PC-9 (cell line): ENCODE measurements at places on chromosomes 7 and 10. TPM values are rescaled to one million over a fixed set of nuclear protein-coding genes. Genes with fewer than 3 reads are reported as not detected.

Gene ZNF518A
- 11.4 and 12.6 TPM in 2 replicates for total RNA-seq

Gene EBF3
- not detected in 2 replicates for total RNA-seq

Gene CHST3
- 21.3 and 23.3 TPM in 2 replicates for total RNA-seq

Gene PON1
- total RNA-seq = not detected in 2 replicates

DNA sequence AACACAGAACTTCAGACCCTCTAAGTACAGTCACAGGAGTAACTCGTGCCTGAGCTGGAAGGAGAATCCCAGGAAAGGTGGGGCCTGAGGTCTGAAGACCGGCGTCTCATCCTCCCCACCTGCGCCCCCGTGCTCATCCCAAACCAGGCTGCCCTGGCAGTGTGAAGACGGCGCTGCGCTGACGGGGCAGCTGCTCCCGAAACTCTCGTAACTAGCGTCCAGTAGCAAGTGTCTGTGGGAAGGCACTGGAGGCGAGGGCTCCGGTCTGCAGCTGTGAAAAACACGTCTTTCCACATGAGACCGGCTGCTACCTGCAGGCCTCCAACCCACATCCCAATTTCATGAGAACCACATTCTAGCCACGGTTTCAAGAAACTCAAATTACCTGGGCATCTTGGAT lies 136.6 kb upstream of the RNF32 start:
- no peaks in the 10 kb centered on the region for H3K36me3 ChIP-seq
- no peak overlapping the region for H3K4me3 ChIP-seq
- no peak overlapping the region for H3K27ac ChIP-seq

DNA sequence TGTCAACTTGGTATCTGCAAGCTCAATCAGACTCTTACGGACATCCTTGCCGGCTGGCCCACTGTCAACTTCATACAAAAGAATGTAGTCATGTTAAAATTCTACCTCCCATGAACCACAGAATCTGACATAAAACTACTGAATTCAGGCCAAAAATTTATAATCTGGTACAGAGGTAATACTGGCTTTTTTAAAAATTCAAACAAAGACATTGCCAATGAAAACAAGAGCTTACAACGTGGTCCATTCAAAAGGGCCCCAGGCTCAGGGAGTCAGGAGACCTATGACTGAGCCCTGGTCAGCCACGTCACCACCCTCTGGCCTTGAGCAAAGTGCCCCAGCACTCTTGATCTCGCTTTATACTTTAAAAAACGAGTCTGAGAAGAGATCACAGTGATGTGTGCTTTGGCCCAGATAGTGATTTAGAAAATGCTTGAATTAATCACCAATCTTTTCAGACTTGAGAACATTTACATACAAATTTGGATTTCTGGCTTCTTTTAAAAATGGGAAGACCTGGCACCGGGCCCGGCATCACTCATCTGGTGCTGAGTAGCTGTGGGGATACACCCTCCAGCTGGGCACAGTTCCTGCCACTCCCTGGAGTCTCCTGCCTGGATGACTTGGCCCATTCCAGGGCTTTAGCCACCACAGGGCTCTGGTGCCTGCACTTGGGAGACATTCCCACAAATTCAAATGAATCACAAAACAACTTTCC lies 94.1 kb downstream of the PIP4K2A start:
- peak; percentile 62 for DNase-seq
- peak overlapping the region; percentile 66 for H3K27ac ChIP-seq
- H3K36me3 ChIP-seq = no peaks in the 10 kb centered on the region
- no peak overlapping the region for H3K4me3 ChIP-seq
- H3K4me1 ChIP-seq = peaks cover 49% of the 10 kb centered on the region
- H3K27me3 ChIP-seq = no peaks in the 10 kb centered on the region

DNA sequence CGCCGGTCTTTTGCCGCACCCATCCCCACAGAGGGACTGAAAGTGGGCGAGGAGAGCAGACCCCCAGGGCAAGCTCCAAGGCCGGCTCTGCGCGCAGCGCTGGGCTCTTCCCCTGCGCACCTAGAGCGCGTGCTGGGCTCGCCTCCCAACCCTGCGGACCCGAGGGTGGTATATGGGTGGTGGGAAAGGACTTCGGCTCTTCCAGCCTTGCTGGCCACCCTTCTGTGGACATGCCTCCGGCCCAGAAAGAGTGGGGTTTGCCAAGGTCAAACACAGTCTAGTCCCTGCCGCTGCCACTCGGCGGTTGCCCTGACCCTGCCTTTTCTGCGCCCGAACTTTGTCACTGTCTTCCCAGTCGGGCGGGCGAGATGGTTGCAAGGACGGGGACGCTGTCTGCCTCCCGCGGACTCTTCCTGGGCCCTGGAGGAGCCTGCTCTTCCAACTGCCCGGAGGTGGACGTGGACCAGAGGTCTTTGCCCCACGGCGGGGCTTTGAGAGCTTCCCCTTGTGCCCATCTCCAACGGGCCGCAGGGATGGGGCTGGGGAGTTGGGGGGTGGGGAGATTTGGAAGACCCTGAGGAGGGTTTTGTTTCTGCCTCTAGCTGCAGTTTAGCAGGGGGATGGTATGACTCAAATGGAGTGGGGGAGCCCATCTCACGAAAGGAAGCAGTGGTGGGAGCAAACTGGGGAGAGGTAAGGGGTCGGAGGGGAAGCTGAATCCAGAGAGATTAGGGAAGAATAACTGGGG lies 1.5 kb downstream of the ADCY1 start:
- H3K27me3 ChIP-seq = peaks cover 84% of the 10 kb centered on the region
- no peak for DNase-seq
- no peak overlapping the region for H3K4me3 ChIP-seq
- H3K36me3 ChIP-seq = no peaks in the 10 kb centered on the region
- no peak overlapping the region for H3K27ac ChIP-seq

DNA sequence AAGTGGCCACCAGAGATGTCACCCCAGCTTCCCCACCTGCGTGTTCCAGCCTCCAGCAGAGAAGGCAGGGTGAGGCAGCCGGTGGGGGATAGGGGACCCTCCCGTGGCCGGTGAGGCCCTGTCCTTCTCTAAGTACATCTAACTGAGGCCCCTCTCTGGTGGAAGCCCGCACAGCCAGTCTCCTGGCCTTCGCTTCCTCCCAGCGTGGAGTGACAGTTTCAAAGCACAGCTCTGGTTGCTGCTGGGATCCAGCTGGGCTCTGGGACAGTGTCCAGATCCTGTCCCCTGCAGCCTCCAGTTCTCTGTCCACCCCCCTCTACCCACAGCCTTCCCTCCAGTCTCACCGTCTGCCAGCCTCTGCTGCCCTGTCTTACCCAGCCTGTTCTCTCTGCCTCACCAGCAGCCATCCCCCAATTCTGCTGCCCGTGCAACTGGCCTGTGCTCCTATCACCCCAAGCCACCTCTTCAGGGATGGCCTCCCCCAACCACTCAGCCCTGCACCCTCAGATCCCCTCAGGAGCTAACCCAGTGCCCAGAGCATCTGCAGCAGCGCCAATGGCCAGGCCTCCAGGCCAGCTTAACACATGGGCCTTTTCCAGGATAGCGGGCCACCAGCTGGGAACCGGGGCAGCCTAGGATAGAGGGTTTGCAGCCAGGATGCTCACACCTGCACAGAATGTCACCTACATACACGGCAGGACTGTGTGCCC lies 16.3 kb upstream of the SH2B2 start:
- no peaks in the 10 kb centered on the region for H3K4me1 ChIP-seq
- H3K27ac ChIP-seq = no peak overlapping the region
- no peaks in the 10 kb centered on the region for H3K36me3 ChIP-seq
- H3K4me3 ChIP-seq = no peak overlapping the region

DNA sequence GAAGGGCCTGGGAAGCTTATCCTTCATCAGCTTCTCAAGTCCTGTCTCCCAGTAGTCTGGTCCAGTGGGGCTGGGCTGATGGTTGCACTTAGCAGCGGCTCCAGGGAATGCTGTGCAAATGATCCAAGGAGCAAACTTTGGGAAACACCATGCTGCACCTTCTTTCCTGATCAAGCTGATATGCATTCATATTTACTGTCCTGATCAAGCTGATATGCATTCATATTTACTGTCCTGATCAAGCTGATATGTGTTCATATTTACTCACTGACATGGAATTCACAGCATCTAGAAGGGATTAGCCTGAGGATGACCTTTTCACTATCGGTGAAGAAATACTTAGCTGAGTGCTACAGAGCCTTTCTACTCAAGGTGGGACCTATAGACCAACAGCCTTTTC lies 330.7 kb downstream of the BMPER start:
- no peak overlapping the region for H3K4me3 ChIP-seq
- H3K27ac ChIP-seq = no peak overlapping the region
- no peaks in the 10 kb centered on the region for H3K36me3 ChIP-seq
- H3K4me1 ChIP-seq = no peaks in the 10 kb centered on the region
- no peaks in the 10 kb centered on the region for H3K27me3 ChIP-seq

- H3K4me3 ChIP-seq = no peak overlapping the region
- no peaks in the 10 kb centered on the region for H3K36me3 ChIP-seq
- DNase-seq = no peak
- no peaks in the 10 kb centered on the region for H3K27me3 ChIP-seq
- H3K27ac ChIP-seq = no peak overlapping the region
- H3K4me1 ChIP-seq = no peaks in the 10 kb centered on the region
These were observed 15.9 kb downstream of the HYCC1 start for GRCh38 chr7:22997871-22998518.

- H3K27ac ChIP-seq = no peak overlapping the region
- no peaks in the 10 kb centered on the region for H3K4me1 ChIP-seq
- H3K4me3 ChIP-seq = no peak overlapping the region
- DNase-seq = no peak
These were observed 12.6 kb downstream of the RGR start for GRCh38 chr10:84257343-84258020.

- H3K4me1 ChIP-seq = no peaks in the 10 kb centered on the region
- DNase-seq = no peak
- H3K27ac ChIP-seq = no peak overlapping the region
These were observed 719.0 kb downstream of the GRM8 start for GRCh38 chr7:126533715-126534114.

- H3K4me1 ChIP-seq = no peaks in the 10 kb centered on the region
- no peaks in the 10 kb centered on the region for H3K36me3 ChIP-seq
- no peak for DNase-seq
- no peak overlapping the region for H3K4me3 ChIP-seq
- no peaks in the 10 kb centered on the region for H3K27me3 ChIP-seq
- H3K27ac ChIP-seq = no peak overlapping the region
These were observed 192.6 kb upstream of the LYZL2 start for GRCh38 chr10:30821994-30822692.

DNA sequence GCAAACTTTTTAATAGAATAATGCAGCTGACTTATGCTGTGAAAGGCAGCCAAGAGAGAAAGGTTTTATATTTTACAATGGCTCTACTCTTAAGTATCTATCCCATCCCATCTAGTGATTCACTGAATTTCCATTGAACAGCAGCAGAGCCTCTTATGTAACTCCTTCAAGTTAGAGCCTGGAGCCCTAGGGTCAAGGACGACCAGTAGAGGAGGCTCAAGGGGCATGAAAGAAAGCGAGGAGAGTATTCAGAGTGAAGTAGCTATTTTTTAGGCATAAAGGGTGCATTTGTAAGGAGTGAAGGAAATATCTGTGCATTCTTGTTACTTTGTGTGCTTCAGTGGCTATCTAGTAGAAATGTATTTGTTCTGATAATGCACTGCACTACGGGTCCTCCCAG lies 180.2 kb upstream of the TPK1 start:
- no peaks in the 10 kb centered on the region for H3K36me3 ChIP-seq
- H3K4me1 ChIP-seq = no peaks in the 10 kb centered on the region
- no peak overlapping the region for H3K27ac ChIP-seq
- H3K27me3 ChIP-seq = no peaks in the 10 kb centered on the region
- no peak for DNase-seq
- peak overlapping the region; percentile 21; the same call in 1 of the 2 replicates for H3K4me3 ChIP-seq

- H3K36me3 ChIP-seq = no peaks in the 10 kb centered on the region
- no peaks in the 10 kb centered on the region for H3K4me1 ChIP-seq
- DNase-seq = no peak
- no peaks in the 10 kb centered on the region for H3K27me3 ChIP-seq
- no peak overlapping the region for H3K27ac ChIP-seq
These were observed 144.4 kb downstream of the PCDH15 start for GRCh38 chr10:54656643-54657042.

- peaks cover 6% of the 10 kb centered on the region; the same call in 1 of the 2 replicates for H3K36me3 ChIP-seq
- peaks cover 23% of the 10 kb centered on the region for H3K4me1 ChIP-seq
- DNase-seq = no peak
- no peak overlapping the region for H3K4me3 ChIP-seq
These were observed 29.5 kb upstream of the VDAC2 start for GRCh38 chr10:75181073-75181472.

DNA sequence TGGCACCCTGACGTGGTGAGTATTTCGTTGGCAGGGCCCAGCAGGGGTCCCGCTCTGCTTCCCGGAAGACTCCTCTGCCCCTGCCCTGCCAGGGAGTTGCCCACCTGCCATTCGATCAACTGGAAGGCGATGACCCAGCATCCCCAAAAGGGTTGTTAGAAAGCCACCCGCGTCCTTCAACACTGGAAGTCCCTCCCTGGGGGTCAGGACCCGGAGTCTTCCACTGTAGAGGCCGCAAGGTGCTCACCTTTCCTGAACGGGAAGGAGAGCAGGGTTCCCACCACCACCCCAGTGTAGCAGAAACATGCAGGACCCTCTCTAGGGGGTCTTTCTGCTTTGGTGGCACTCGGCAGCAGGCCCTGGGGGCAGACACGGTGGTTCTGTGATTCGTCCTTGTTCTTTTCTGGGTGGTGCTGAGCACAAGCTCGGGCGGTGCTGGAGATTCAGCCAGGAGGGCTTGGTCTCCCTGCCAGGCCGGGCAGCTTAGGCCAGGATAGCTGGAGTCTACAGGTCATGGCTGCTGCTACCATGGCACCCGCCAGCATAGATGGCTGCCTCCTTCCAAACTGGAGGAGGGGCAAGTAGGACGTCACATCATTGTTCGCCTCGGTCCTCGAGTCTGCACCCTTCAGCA lies 19.6 kb upstream of the DPYSL4 start:
- no peak for DNase-seq
- H3K4me3 ChIP-seq = no peak overlapping the region
- no peaks in the 10 kb centered on the region for H3K4me1 ChIP-seq

DNA sequence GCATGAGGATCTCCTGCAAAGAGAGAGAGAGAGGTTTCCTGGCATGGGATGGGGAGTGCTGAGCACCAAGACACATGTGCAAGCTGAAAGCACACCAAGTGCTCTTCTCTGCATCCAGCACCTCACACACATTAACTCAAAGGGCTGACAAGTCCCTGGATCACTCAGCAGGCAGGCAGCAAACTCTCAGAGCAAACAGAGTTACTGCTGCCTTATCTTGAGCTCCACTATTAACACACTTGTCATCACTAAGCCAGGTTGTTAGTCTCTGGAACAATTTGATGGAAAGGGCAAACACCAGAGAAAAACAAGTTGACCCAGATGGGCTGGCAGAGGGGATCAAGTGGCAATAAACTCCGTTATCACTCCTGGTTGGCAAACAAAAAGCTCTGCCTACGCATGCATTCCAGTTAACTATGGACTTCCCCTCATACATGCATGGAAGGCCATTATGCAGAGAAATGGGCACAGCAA lies 349.9 kb downstream of the KCNMA1 start:
- H3K27me3 ChIP-seq = no peaks in the 10 kb centered on the region
- no peak for DNase-seq
- H3K4me3 ChIP-seq = no peak overlapping the region
- no peak overlapping the region for H3K27ac ChIP-seq
- H3K36me3 ChIP-seq = no peaks in the 10 kb centered on the region
